Stimulated activated CD8-positive, alpha-beta memory T cell treated with anti-CD3 and anti-CD28 coated beads, Interleukin-4, amount 100 ng/mL, for 4 hours (primary cell): ENCODE measurements at places on chromosomes 7 and 10.

GRCh38 chr7:100372256-100372655 is 1.0 kb upstream of the PILRA start:
- DNase-seq = no peak

DNA sequence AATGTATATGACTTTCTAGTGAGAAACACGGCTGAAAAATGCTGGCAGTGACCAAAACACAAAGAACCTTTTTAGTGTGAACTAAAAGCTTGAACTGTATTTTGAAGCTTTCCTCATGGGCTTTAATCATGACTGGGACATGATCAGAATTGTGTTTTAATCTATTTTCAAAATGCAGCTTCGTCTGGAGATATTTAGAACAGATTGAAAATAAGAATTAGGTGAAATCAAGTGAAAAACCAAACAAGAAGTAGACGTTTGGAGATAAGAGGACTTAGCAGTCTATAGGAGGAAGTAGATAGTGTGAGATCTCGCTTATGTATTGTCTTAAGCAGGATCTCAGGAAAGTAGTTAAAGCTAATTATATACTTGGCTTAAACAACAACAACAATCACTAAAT is 865.4 kb upstream of the MBL2 start:
- DNase-seq = no peak

DNA sequence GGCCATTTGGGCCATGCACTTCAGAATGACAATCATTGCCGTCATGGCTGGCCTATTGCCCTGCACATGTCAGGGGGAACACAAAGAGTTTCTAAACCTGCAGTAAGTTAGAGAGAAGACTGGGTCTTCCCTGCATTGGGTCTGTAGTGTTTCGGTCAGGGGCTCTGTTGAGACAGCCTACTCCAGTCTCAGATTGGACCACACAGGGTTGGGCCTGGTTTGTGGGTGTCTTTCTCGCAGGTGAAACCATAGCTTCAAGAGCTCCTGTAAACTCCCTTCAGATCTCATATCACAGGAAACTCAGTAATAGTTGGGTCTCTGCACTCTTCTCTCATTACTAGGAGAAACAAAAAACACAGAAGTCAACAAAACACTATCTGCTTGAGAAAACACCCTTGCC is 7.3 kb upstream of the TARP start:
- no peak for DNase-seq

- no peak for DNase-seq
These were observed 2.2 kb upstream of the HSPB1 start for GRCh38 chr7:76300166-76300731.
